ENCODE measurements at places on chromosomes 16 and 17.

GRCh38 chr16:1908184-1908583 lies 10.0 kb downstream of the HS3ST6 start:
- DNase-seq, result no peak

GRCh38 chr17:12637015-12637414 lies 28.7 kb upstream of the MYOCD start:
- DNase-seq, result no peak

DNA sequence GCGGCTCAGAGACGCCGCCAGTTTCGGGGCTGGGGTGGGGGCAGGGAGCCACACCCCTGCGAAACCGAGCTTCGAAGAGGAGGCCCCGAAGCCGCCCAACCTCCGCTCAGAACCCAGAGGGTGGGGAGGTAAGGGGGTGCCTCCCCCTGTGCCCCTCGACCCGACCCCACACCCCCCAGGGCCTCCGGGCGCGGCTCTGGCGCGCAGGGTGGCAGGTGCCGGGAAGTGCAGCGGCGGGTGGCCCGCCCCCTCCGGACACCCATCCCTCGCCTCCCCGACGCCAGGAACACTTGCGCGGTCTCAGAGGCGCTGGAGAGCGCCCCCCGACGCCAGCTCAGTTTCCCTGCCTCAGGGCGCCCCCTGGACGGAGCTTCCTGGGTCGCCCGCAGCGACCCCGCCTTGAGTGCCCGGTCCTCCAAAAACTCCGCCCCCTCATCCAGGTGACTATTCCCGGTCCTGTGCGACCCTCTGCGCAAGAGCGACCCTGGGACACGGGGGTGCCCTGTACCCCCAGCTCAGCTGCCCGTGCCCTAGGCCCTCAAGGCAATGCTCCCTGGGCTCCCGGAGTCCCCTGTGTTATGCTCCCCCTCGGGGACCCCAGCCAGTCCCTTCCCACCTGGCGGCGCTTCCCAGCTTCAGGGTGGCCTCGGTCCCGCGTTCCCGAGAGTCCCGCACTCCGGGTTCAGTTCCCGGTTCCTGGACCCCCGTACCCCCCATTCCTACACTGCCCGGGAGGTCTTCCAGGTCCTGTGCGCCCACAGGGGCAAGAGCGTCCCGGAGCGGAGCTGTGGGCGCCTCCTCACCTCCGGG lies 562 bp downstream of the PPL start:
- no peak for DNase-seq

DNA sequence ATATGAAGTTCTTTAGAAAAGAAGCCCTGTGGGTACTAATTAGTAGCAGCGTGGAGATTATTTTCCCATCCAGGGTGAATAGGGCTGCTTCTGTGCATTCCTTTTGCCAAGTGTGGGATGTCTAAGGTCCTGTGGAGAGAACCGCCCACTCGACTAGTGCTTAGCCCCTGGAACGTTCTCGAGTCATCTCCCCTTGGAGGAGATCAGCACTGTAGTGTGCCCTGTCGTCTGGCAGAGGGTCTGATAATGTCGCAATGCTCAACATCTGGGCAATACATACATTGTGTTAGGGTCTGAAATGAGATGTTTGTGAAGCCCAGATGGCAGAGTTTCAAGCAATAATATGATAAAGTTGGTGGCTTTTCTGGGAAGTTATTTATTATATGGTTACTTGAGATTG lies 64.8 kb downstream of the SPECC1 start:
- DNase-seq, result no peak

- no peak for DNase-seq
These were observed 908 bp downstream of the TMEM98 start for GRCh38 chr17:32928586-32929535.

DNA sequence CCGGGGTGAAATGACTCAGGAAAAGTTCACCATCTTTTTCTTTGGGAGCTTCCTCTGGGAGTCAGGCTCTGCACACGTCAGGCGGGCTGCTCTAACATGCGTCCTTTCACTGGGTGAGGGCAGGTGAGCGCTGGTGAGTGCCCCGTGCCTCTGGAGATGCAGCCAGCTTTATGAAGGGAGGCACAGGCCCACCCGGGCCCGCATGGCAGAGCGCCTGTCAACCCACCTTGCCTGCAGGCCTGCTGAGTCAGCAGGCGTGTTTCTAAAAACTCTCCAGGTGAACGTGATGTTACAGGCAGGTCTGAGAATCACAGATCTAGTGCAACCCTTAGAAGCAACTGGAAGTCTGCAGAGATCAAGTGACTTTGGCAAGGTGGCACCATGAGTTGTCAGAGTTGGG lies 18.4 kb downstream of the MAP1LC3B start:
- no peak for DNase-seq

DNA sequence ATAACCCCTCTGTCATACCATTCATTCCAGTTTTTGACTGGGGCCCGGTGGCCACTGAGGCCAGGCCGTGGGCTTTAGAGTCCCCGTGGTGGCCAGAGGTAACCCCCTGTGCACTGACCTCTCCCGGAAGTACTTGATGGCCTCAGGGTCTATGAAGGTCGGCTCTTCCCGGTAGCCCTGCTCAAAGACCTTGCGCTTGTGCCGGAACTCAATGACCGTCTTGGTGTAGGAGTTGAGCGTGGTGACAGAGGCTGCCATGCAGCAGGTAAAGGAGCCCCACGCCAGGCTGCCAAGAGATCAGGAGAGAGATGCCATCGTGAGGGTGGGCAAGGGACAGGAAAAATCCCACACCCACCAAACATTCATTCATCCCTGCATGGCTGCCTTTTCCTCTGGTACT lies 234.8 kb downstream of the GSG1L start:
- DNase-seq, result no peak

DNA sequence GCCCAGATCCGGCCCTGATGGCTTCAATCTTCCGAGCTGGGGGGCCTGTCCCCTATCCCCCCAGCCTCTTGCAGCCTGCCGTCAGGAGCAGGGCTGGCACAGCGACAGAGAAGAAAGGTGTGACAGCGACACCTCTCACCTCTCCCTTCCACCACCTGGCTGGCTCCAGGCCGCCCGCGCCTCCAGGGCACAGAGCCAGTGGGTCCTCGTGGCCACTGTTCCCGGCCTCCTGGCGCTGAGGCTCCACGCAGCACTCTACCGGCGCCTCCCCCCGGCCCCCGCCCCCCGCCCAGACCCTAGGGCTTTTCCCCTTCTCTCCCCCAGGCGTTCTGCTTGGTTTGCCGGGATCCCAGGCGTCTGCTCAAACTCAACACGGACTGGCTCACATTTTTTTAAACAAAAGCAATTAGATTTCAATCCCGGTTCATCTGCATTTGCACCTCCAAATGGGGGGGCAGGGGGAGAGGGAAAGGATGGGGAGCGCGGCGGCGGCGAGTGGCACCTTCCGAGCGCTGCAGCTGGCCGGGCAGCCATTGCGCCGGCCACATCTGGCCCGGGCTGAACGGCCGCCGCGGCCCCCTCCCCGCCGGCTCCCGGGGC lies 12.8 kb upstream of the CBX8 start:
- DNase-seq, result no peak

GRCh38 chr17:34614698-34615097 lies 35.3 kb downstream of the TMEM132E start:
- no peak for DNase-seq

DNA sequence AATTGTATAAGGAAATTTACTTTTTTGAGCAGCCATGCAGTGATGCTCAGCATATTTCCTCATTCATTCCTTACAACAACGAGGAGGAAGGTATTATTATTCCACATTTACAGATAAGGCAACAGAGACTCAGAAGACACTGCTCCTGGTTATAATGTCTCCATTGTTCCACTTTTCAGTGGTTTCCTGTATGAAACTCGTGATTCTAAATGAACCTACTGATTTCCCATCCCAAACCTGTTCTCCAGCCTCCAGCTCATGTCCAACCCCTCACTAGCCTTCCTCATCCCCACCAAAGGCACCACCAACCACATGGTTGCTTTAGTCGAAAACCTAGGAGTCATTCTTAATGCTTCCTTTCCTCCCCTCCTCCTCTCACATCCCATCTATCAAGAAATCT lies 12.5 kb upstream of the ERCC4 start:
- no peak for DNase-seq

- DNase-seq, result no peak
These were observed 19.7 kb downstream of the C16orf74 start for GRCh38 chr16:85731179-85731578.

DNA sequence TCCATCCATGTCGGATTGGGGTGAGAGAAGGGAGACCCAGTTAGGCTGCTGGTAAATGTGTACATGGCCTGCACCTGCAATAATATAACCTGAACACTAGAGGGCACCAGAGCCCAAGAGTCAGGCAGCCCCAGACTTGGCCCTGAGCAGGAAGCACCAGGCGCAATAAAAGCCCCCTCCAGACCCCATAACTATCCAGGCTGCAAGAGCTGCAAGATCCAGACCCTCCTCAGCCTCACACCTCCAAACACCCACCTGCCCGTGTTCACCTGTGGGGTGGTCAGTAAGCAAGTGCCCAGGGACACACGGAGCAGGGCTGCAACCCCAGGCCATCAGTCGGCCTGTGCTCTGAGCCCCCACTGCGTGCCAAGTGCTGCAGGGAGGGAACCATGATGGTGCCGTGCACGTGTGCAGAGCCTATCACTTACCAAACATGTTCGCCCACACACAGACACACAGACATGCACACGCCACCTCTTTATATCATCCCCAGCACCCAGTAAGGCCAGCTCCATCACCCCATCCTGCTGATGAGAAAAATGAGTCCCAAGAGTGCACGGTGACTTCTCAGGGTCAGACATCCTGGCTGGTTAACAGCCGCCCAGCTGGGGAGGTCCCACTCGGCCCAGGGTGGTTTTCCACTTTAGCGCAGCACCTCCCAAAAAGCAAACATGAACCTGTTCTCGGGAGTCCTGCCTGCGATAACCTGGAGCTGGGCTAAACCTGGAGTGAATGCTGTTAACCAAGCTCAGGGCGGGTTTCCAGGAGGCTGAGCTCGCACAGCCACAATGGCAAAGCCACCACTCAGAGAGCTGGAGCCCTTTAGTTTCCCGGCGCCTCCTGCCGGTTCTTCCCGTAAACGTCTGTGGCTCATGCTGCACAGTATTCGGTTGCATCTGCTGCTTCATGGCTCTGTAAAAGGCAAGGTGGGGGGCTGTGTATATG lies 439.8 kb downstream of the SOX9 start:
- DNase-seq, result no peak

DNA sequence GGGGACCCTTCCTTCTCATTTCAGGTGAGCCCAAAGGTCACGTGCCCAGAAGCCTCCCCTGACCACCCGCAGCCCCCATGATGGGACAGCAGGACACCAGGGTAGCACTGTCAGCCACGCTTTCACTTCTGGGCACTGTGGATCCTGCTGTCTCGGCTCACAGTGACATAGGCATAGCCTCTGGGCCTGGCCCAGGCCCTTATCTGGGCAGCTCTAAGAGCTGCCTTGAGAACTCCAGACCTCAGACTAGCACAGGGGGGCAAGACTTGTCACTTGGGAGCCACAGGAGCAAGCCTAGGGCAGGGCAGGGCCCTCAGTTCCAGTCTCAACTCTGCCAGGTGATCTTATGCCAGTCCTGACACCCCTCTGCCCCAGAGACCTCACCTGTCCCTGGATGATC lies 4.7 kb downstream of the NATD1 start:
- no peak for DNase-seq

- no peak for DNase-seq
These were observed 6.7 kb downstream of the GALK1 start for GRCh38 chr17:75758131-75758905.

GRCh38 chr17:41610965-41611640 lies 1.5 kb downstream of the KRT16 start:
- DNase-seq, result no peak

DNA sequence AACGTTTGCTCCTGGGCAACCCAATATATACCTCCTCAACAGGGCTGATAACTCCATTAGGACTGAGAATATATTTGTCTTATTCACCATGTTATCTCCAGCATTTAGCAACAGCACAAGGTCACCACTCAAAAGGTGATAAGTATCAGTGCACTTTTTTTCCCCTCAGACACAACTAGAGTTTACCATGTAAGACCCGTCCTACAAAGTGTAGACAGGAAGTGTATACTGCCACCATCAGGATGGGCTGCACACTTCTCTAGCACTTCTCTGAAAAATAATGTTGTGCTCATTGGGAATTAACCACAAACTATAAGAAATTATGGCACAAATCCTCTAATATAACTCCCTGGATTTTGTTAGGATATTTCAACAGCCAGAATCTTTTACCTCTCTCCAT lies 5.7 kb upstream of the VAT1L start:
- DNase-seq, result no peak

GRCh38 chr16:87096746-87097333 lies 220.4 kb downstream of the C16orf95 start:
- DNase-seq, result no peak

- DNase-seq, result no peak
These were observed at the start of gene WNT9B for GRCh38 chr17:46851029-46851741. TSS of gene WNT9B (plus strand) at chr17:46851583. CDS start at chr17:46851639, 56 bp downstream.

DNA sequence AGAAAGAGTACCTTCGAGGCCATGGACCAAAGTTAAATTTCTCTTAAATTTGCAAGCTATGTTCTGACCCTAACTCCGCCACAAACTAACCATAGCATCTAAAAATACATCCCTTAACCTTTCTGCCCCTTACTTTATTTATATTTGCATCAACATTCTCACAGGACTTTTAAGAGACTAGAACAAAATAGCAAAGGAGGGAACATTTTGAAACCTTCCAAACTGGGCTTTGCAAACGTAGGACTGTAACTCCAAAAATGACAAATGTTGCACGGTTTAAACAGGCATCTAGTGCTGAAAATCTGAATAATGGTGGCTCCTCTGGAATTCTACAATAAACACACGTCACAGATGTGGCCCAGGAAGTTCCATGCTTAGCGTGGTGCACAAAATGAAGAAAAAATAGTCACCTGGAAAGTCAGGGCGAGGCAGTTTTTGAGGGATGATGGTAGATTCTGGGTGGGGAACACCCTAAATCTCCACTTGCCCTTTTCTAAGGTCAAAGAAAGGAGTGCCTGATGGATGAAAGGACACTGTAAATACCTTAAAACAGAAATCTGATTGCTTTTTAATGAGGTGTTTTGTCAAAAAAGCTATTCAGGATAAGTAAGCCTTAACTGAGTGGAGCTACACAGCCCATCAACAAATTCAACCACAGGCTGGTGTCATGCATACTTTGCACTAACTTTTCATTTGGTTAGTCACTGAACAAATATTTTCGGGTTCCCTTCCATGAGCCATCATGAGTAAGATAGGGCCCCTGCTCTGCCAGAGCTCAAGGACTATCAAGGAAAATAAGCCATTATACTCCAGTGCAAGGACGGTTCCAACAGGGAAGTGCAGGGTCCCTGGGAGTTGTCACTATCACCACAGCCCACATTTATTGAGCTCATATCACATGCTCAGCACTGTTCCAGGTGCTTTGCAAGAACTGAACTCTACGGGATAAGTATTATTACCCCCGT lies 21.2 kb downstream of the ARHGAP17 start:
- DNase-seq, result no peak

- peak; percentile 76 for DNase-seq
These were observed 8.2 kb downstream of the LRRC37B start for GRCh38 chr17:32015245-32016013.

- no peak for DNase-seq
These were observed 18.2 kb downstream of the PCTP start for GRCh38 chr17:55768936-55769624.

DNA sequence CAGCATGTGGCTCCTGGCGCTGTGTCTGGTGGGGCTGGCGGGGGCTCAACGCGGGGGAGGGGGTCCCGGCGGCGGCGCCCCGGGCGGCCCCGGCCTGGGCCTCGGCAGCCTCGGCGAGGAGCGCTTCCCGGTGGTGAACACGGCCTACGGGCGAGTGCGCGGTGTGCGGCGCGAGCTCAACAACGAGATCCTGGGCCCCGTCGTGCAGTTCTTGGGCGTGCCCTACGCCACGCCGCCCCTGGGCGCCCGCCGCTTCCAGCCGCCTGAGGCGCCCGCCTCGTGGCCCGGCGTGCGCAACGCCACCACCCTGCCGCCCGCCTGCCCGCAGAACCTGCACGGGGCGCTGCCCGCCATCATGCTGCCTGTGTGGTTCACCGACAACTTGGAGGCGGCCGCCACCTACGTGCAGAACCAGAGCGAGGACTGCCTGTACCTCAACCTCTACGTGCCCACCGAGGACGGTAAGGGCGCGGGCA lies 645 bp downstream of the NLGN2 start:
- DNase-seq, result no peak

All from NCI-H1417 treated with DMSO at 0.1 percent for 48 hours (cell line).